ENCODE measurements at places on chromosomes 12 and 14.

- no peak for DNase-seq
These were observed 18.8 kb downstream of the GPR65 start for GRCh38 chr14:88023658-88024187.

DNA sequence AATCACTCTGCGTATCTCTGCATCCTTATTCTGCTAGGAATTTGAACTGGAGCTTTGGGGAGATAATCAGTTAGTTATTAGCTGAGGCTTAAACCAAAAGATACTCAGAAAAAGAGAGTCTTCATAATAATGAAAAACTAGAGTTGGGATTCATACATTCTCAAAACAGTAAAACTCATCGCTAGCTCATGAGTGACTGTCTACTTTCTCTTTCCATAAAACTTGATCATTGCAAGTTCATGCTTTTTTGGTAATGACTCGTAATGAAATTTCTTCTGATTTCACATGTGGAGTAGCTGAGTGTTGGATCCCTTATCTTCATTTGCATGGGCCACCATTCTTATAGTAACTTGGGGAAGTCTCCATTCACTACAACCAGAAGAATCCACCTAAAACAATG is 397.7 kb downstream of the PDZRN4 start:
- DNase-seq: no peak

- DNase-seq: no peak
These were observed 183.9 kb upstream of the CNOT2 start for GRCh38 chr12:70059373-70059772.

GRCh38 chr14:50977863-50978528 is 33.7 kb upstream of the PYGL start:
- no peak for DNase-seq

GRCh38 chr12:82527165-82527780 is 159.4 kb upstream of the TMTC2 start:
- DNase-seq: no peak

GRCh38 chr12:113403435-113404415 is at the start of gene SDS:
Gene SDS, minus strand, starts transcription at chr12:113403887. Its CDS starts 4,179 bp downstream, at chr12:113399708.
- DNase-seq: no peak

- DNase-seq: no peak
These were observed 958.5 kb upstream of the SEL1L start for GRCh38 chr14:82492157-82492556.

DNA sequence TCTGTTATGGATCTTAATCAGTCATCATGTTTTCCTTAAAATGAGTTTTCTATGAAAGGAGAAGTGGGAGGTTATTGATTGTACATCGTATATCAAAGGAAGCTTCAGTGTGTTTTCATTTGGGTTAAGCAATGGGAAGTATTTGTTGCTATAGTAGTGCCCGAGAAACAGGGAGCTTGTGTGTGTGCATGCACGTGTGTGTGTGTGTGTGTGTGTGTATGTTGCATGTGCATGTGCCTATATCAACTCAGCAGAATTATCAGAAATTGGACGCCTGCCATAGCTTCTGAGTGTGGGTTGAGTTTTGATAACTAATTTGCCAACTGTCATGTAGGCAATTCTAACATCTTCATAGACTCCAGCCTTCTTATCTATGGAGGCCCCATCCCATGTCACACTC is 246.1 kb upstream of the CRY1 start:
- no peak for DNase-seq

Data from activated CD4-positive, alpha-beta T cell treated with anti-CD3 and anti-CD28 coated beads for 1 hour (primary cell).